Type B pancreatic cell (in vitro differentiated cells): ENCODE measurements at places on chromosomes 6 and 20. TPM values are rescaled to one million over a fixed set of nuclear protein-coding genes. Genes with fewer than 3 reads are reported as not detected.

C20orf96 gene
- 12.6 and 27.0 TPM in 2 replicates for total RNA-seq

ABHD16B gene
- total RNA-seq, result not detected in 2 replicates

FIG4 gene
- total RNA-seq, result 13.6 and 15.4 TPM in 2 replicates

DNA sequence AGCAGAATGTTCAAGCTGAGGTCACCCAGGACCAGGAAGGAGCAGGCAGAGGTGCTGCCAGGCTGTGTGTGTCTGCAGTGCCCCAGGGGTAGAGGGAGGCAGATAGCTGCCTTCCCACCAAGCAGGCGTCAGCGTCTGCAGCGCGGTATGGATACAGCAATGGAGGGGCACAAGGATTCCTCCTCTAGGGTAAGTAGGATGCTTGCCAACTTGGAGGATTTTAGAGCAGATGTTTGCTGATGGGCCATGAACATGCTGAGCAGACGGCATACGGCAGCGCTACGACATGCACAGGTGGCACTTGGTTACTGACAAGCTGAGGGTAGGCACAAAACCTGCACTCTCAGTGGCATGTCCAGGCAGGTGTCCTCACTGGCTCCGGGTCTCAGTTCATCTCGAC is 48.1 kb downstream of the PSMG4 start:
- no peak for DNase-seq

- DNase-seq, result no peak
Measured at GRCh38 chr20:44143936-44144335, 43.1 kb downstream of the JPH2 start.

GRCh38 chr6:53751417-53751816 is 43.4 kb upstream of the LRRC1 start:
- no peak for DNase-seq

DNA sequence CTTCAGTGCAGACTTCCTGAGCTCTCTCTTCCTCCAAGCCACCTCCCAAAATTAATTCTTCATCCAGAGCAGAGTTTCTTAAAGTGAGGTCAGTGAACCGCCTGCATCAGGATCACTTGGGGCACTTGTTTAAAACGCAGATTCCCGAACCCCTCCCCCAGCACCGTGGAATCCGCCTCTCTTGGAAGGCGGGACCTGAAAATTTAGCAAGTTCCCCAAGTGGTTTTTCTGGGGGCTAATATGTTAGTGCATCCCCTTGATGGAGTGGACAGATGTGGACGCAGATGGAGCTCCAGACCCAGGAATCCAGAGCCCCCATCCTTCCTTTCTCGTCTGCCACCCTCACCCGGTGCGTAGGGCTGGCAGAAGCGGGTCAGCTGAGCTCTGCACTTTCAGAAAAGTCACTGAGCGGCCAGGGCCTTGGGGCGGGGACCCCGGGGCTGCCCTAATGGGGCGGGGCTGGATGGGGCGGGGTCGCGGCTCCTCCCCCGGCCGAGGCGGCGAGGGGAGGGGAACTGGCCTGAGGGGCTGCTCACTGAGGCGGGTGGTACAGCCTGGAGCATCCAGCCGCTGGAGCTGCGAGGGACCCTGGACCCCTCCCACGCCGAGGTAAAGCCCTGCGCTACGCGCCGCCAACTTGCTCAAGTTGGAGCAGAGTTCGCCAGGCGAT is at the start of the genes DEFB124 and REM1:
Gene DEFB124 (minus strand): TSS at position 370 of the 670 bp plus-strand sequence. CDS start 2,114 bp downstream, outside the sequence.
Gene REM1 (plus strand): TSS at position 531 of the 670 bp plus-strand sequence. CDS start 1,158 bp downstream, outside the sequence.
- DNase-seq, result no peak

GRCh38 chr6:19492636-19493405 is 344.3 kb upstream of the ID4 start:
- DNase-seq, result no peak
